Activated CD4-positive, alpha-beta T cell treated with anti-CD3 and anti-CD28 coated beads for 4 hours (primary cell): ENCODE measurements at places on chromosomes 1 and 21.
A peak's percentile ranks its signal among the peaks of the same experiment; 100 is the strongest.

GRCh38 chr1:208161656-208162375 is 82.4 kb downstream of the PLXNA2 start:
- no peak for DNase-seq

DNA sequence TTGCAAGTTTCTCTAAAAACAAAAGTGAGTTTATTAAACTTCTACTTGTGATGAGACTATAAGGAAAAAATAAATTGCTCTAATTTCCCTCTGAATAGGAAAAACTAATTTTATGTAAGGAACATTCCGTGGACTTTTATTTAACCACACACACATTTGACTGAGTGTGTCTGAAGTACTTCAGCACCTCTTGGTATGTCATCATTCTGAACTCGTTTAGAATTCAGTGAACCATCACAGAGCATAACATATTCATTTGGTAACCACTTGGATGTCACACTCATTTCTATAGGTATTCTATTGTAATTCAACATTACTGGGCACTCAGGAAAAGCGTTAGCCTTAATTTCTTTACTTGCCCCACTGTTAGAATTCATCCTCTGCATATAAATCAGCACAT is 79.1 kb downstream of the RGS21 start:
- DNase-seq: no peak

- no peak for DNase-seq
These were observed 1.1 kb upstream of the AJAP1 start for GRCh38 chr1:4653328-4653660.

DNA sequence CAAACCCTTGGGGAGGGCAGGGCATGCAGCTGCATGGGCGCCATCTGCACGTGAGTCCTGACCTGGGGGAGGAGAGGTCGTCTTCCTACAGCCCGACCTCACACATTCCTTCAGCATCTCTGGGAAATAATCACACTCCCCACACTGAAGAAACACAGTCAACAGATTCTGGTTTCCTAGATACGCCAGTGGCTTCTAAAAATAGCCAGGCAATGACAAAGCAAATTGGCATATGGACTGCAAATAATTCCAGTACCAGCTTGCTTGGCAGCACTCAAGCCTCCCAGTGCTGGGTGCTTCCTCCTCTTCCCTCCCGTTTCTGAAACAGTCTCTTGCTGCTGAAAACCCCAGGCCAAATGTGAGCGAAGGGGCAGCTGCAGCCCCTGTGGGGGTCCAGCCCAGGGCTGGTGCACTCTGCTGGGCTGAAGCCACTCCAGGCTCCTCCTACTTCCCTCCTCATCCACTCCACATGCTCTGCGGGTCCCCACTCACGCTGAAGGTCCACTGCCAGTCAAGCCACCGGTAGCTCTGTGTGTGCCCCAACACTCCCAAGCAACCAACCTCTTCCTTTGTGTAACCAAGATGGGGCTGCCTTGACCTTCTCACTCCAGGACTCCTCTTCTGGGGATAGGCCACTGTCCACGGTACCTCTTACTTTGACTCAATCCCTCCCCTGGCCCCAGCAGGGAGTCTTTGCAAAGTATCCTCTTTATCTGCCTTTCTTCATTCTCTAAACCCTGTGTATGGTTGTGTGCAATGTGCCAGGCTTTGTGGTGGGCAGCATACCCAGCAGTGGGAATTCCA is 69.0 kb downstream of the KCND3 start:
- no peak for DNase-seq

DNA sequence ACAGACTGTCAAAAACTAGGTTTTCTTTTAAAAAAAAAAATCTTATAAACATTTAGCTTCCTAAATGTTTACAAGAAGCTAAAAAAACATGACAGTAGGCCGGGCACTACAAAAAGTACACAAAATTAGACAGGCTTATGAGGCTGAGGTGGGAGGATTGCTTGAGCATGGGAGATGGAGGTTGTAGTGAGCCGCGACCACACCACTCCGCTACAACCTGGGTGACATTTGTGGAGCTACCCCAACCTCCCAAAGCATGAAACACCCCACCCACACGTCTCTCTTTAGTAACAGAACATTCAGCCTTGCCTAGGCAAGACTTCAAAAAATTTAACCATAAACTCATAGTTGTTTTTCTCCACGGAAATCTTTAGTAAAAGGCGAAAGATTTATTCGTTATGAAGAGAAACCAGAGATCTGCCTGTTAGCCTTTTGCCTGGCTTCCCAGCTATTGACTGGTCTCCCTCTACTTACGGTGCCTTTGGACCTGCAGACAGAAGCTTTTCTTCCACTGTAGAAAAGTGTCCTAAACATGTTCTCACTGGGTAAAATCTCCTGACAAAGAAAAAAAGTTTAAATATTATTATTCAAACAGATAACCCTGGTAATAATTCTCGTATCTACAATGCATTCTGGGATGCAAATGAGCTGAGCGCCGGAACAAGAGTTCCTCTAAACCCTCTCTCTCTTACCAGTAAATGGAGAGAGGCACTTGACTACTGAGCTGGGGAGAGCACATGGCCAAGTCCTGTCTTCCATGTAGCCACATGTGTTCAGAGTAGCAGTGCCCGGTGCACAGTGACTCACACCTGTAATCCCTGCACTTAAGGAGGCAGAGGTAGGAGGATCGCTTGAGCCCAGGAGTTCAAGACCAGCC is 9.2 kb downstream of the RNU5D-1 start:
- DNase-seq: peak; percentile 69

DNA sequence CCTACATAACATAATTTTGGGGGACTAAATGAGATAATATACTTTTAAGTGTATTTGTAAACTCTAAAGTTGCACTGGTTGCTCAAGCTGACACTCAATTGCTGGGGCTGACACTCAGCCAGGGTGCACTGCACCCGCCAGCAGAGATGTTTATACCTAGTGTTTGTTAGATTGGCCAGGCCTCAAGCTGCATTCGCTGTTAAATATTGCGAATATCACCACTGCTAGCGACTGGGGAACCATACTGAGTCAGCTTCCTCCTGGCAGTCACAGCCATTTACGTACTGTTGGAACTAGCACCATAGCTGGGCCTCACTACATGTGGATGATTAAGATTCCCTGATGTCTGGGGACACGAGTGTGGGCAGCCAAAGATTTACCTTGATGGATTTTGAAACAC is 12.7 kb upstream of the RWDD3 start:
- no peak for DNase-seq

- no peak for DNase-seq
These were observed 535 bp downstream of the SETD4 start for GRCh38 chr21:36059823-36060158.

- DNase-seq: no peak
These were observed 21.2 kb upstream of the SERBP1 start for GRCh38 chr1:67451356-67451755.

DNA sequence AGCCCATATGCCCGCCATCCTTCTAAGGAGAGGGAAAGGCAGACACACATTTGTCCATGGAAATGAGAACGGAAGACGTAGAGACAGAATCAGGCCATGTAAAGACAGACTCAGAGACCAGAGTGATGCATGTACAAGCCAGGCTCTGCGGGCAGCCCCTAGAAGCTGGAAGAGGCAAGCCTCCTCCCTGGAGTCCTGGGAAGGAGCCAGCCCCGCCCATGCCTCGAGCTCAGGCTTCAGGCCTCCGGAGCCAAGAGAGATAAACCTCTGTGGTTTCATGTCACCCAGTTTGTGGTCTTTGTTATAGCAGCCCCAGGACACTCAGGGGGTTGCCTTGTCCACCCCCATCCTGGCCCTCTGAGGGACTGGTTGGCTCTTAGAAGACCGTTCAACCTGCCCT is 11.6 kb downstream of the PDE9A start:
- DNase-seq: no peak

GRCh38 chr1:25148673-25149300 is 83.5 kb downstream of the SYF2 start:
- no peak for DNase-seq

DNA sequence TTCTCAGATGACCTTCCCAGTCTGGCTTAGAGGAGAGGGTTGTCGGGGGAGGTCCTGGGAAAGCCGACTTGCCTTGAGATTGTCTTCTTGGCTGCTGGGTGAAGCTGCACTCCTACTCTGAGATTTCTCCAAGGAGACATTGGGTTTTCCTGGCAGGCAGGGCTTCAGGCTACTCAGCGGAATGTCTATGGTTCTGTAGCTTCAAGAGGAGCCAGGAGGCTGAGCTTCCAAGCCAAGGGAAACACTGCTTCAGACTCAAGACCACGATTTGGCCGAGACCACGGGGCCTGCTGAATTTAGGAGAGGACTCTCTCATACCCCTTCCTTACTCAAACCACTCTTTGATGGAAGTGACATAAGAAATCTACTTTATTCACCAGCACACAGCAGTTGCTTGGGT is 67.8 kb downstream of the NTMT2 start:
- no peak for DNase-seq
